ENCODE measurements at places on chromosomes 13 and 19.

- no peak for DNase-seq
Observed at GRCh38 chr13:108650271-108650670, 20.9 kb downstream of the MYO16 start.

- DNase-seq = no peak
Observed at GRCh38 chr13:80707000-80707983, 366.4 kb upstream of the SPRY2 start.

DNA sequence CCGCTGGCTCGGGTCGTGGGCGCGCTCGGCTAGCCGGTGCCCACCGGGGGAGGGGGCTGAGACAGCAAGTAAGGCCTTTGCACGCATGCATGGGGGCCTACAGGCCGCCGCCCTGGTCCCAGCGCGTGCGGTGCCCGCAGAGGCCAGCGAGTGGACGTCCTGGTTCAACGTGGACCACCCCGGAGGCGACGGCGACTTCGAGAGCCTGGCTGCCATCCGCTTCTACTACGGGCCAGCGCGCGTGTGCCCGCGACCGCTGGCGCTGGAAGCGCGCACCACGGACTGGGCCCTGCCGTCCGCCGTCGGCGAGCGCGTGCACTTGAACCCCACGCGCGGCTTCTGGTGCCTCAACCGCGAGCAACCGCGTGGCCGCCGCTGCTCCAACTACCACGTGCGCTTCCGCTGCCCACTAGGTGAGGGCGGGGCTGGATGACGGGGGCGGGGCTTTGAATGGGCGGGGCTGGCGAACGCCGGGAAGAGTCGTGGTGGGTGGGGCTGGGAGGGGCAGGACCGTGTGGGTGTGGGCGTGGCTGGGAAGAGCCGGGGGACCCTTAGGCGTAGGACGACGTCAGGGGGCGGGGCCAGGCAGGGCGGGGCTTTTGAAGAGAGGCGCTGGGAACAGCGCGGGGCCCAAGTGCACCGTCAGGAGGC is 2.1 kb downstream of the CILP2 start:
- DNase-seq = peak; percentile 86

DNA sequence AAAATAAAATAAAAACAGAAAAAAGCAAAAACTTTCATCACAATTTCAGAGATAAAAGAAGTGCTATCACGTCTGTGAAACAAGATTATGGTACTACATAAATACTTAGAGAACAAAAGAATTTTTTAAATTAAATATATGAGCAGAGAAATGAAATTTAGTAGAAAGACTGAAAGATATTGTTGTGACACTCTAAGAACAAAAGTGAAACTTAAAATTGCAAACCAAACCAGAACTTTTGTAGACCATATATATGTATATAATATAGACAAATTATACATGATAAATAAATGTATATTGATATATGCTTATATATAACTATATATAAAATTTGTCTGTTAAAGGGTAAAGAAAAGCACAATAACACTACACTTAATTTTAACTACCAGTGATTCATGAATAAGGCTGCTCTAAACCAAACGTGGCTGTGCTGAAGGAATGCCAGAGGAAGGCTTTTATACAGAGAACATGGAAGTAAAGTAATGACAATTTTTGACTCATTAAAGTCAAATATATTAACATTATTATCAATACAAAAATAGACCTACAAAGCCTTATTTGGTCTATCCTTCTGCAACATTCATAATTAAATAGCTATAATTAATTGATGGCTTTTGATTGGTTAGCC is 1516.7 kb upstream of the PCDH20 start:
- DNase-seq = no peak

- DNase-seq = no peak
Observed at GRCh38 chr13:88136098-88136790, 465.1 kb downstream of the SLITRK5 start.

All from stimulated activated CD4-positive, alpha-beta T cell treated with anti-CD3 and anti-CD28 coated beads, Interleukin-15, amount 100 ng/mL, for 24 hours (primary cell).